ENCODE measurements at places on chromosomes 12 and 14.

- DNase-seq: no peak
Measured at GRCh38 chr14:100371773-100372172, 48.6 kb downstream of the SLC25A47 start.

GRCh38 chr14:85344847-85345570, 184.9 kb upstream of the FLRT2 start:
- no peak for DNase-seq

DNA sequence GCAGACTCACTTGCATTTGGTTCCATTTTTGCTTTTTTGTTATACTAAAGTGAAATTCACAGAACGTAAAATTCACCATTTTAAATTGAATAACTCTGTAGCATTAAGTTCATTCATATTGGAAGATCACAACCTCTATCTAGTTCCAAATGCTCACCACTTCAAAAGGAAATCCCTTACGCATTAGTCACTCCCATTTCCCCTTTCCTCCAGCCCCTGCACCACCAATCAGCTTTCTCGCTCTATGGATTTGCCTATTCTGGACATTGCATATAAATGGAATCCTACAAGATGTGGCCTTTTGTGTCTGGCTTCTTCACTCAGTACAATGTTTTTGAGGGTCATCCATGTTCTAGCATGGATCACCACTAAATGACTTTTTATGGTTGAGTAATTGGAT, 294.5 kb downstream of the KSR2 start:
- DNase-seq: no peak

- no peak for DNase-seq
Measured at GRCh38 chr14:74824997-74825396, 50.9 kb downstream of the PROX2 start.

DNA sequence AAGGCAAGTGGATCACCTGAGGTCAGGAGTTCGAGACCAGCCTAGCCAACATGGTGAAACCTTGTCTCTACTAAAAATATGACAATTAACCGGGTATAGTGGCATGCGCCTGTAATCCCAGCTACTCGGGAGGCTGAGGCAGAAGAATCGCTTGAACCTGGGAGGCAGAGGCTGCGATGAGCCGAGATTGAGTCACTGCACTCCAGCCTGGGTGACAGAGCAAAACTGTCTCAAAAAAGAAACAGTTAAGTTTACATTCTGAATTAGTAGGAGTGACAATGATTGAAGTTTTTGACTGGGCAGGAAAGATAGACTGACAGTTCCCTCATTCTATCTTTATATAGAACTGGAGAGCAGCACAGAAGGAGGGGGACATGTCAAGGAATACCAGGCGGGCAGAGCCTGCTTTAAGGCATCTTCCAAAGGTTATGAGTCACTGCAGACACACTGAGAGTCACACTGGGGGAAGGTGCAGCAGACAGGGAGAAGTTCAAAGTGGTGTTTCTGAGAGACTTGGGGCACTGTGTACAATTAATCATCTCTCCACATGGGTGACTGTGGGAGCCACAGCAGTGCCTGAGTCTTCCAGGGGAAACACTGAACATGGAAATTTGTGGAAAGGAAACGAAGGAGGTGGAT, 42.8 kb upstream of the RNASE3 start:
- no peak for DNase-seq

DNA sequence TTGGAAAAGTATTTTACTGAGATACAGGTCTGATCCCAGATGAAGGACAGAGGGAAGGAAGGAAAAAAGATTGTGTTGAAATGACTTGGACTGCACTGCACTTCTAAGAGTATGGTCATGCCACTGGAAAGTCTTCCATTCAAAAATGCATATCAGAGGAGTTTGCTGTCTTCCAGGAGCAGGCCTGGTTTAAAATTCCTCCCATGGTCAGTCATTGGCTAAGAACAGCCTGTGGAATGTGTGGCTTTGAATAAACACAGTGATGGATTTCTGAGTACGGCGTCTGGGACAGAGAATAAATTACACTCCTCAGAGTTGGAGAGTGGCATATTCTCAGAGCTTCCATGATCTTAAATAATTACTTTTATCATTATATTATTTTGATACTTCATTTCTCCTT, 245.8 kb upstream of the PDZRN4 start:
- no peak for DNase-seq

GRCh38 chr14:85382341-85382740, 147.6 kb upstream of the FLRT2 start:
- DNase-seq: no peak

All from iPS-NIHi11 (cell line).